Left hindlimb (tissue), 1 donor: ENCODE measurements at places on chromosomes 3 and 15.

GRCh38 chr3:134737516-134737915, 57.5 kb upstream of the EPHB1 start:
- no peak for DNase-seq

GRCh38 chr15:72227192-72227586, 3.8 kb downstream of the PKM start:
- no peak for DNase-seq

DNA sequence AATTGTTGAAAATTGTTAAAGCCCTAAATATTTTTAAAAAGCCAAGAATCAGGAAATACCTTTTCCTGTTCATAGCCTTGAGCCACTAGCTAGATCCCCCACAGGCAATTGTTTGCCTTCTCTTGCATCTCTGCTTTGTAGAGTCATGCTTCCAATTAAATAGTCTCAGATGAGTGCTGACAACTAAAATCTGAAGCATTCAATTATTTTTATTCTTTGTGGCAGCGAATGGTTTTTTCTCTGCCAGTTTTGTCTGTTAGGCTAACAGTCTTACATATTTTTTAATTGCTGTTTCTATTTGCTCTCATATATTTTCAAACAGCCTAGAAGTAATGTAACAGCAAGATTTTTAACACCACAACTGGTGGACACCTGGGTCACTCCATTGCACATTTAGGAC, 277.1 kb upstream of the GBE1 start:
- no peak for DNase-seq

DNA sequence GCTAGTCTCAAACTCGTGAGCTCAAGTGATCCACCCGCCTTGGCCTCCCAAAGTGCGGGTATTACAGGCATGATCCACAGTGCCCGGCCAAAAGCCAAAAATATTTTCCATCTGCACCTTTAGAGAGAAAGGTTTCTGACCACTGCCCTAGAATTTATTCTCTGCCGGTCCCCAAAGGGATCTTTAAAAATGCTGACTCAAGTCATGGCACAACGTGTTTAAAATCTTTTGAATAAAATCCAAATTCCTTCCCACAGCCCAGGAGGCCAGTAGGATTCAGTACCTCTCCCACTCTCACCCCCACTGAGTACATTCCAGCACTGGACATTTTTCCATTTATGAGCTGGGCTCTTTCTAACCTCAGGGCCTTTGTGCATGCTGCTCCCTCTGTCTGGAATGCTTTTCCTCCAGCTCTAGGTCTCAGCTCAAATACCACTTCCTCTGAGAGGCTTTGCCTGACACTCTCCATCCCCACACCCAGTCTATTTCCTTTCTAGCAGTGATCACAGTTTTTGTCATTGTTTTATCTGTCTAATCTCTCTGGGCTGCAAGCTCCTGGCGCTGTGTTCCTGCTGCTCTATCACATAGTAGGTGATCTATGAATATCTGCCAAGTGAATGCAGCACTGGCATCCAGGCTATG, 502.9 kb downstream of the SHQ1 start:
- no peak for DNase-seq

- no peak for DNase-seq
Measured at GRCh38 chr3:95468331-95468730, 1346.1 kb upstream of the EPHA6 start.

DNA sequence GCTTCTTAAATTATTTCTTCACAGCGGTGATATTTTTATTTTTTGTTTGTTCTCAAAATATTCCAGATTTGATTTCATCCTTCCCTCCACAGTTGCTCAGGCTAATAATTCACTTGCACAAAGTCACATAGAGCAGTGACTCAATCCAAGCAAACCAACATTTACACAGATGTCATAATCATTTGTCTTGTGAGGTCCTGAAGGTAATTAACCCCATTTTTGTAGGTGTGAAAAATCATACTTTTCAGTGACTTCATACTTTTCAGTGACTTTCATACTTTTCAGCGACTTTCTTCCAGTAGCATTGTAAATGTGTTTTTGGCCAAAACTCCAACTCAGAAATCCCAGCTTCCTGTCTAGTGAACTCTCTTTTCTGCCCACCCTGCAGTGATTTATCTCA, 32.1 kb downstream of the CD200 start:
- no peak for DNase-seq

DNA sequence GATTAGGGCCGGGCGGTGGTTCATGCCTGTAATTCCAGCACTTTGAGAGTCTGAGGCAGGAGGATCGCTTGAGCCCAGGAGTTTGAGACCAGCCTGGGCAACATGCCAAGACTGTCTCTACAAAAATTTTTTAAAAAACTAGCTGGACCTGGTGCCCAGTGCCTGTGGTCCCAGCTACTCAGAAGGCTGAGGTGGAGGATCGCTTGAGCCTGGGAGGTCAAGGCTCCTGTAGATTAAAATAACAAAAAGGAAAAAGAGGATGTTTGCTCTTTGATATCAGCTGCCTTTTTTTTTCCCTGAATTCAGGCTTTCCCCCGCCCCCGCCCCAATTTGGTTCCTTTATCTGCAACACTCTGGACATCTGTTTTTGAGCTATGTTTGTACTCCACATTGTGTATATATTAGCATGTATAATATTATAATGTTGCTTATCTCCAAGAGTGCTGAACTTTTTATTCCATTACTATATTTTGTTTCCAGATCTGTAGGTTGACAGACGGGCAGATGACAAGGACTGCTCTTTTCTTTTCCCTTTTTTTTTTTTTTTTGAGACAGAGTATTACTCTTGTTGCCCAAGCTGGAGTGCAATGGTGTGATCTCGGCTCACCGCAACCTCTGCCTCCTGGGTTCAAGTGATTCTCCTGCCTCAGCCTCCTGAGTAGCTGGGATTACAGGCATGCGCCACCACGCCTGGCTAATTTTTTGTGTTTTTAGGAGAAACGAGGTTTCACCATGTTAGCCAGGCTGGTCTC, 4.6 kb downstream of the SNAP23 start:
- no peak for DNase-seq
